Urinary bladder (tissue), 4 donors: ENCODE measurements at places on chromosomes 3 and 15. TPM values are rescaled to one million over a fixed set of nuclear protein-coding genes. Genes with fewer than 3 reads are reported as not detected.

- no peak for DNase-seq
Measured at GRCh38 chr3:118809696-118810498, 224.7 kb downstream of the IGSF11 start.

- DNase-seq: no peak
Measured at GRCh38 chr3:194775266-194775665, 89.6 kb downstream of the FAM43A start.

GRCh38 chr3:128352326-128352725 is 114.4 kb downstream of the DNAJB8 start:
- DNase-seq: no peak

GRCh38 chr3:133995264-133995663 is 34.5 kb downstream of the SLCO2A1 start:
- no peak for DNase-seq

- no peak for DNase-seq
Measured at GRCh38 chr3:127680798-127681221, 8.1 kb downstream of the ABTB1 start.

- no peak for DNase-seq
Measured at GRCh38 chr15:31344823-31345605, 18.4 kb downstream of the KLF13 start.

DNA sequence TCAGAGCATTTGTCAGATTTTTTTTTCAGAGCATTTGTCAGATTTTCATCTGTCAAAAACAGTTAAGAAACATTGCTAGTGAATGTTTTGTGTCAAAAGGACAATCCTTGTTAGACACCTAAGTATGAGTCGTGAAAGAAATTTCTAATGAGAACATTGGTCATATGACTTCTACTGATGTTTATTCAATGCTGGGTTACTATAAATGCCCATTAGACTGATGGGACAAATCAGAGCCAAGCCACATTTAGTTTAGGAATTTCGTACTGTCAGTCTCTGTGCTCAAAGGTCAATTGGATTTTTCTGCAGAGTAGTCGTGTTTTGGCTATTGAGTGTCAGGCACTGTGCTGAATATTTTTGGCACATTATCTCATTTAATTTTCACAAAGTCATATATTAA is 31.6 kb downstream of the TSC22D2 start:
- DNase-seq: no peak

- no peak for DNase-seq
Measured at GRCh38 chr3:5828251-5828650, 640.7 kb downstream of the EDEM1 start.

GRCh38 chr3:4512895-4513616 is 19.9 kb downstream of the ITPR1 start:
- DNase-seq: no peak

DNA sequence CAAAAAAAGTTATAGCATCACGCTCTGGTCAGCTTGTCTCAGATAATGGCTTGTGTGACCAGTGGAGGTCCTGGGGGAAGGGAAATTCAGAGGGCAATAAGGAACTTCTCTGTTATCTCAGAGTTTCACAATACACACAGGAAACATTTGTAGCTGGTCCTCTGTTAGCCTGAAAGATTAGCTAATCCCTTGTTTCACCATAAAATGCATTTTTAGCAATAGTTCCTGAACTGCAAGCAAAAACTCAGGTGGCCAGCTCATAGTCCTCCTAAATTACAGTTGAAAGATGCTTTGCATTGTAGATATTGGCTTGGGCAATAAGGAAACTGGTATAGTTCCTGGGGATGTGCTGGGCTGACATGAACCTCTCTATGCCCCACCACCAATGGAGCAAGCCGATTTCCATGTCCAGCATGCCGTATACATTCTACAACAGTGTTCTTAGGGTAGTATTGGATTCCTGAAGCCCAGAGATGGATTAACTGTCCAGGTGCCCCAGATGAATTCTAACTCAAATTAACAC is 141.5 kb upstream of the TBL1XR1 start:
- no peak for DNase-seq

DNA sequence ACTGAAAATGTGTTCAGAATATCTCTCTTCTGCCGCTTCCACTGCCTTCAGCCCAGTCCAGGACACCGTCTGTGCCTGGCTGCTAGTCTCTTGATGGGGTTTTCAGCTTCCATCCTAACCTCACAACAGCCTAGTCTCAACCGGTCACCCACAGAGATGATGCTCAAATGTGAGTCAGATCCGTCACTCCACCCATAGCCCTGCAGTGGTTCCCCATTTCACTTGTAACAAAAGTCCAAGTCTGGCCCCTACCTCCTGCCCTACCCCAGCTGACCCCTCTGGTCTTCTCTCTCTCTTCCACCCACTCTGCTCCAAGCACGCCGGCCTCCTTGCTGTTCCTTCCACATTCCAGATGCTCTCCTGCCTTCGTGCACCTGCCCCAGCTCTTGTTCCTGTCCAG is 68.1 kb downstream of the PPARG start:
- no peak for DNase-seq

DNA sequence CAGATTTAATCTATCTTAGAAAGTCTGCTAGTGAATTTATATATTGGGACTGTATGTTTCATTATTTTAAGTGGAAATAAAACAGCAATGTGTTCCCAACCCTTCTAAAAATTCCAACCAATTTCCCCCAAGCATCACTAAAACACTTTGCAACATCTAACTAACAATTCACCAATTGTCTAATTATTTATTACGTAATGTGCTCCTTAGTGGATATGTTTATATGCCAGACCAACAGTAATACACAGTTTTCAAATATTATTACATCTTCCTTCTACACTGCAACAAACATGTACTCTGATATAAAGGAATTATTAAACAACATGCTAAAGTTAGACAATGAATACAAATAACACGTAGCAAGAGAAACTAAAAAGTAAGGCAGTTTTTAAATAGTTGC is 262.6 kb upstream of the THBS1 start:
- no peak for DNase-seq

DNA sequence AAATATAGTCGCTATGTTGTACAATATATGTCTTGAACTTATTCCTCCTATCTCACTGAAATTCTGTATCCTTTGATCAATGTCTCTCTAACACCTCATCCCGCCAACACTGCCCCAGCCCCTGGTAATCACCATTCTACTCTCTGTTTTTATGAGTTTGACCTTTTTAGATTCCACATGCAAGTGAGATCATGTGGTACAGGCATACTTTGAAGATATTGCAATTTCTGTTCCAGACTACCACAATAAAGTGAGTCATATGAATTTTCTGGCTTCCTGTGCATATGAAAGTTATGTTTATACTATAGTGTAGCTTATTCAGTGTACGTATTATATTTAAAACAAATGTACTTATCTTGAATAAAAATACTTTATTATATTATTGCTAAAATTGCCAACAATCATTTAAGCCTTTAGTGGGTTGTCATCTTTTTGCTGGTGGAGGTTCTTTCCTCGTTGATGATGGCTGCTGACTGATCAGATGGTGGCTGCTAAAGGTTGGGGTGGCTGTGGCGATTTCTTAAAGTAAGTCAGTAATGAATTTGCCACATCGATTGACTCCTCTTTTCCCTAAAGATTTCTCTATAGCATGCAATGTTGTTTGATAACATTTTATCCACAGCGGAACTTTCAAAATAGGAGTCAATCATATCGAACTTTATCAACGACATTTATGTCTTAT is 257.2 kb downstream of the NFKBIZ start:
- no peak for DNase-seq

GRCh38 chr3:42079701-42080452 is 11.3 kb upstream of the TRAK1 start:
- DNase-seq: no peak

- no peak for DNase-seq
Measured at GRCh38 chr3:187705164-187705563, 2.8 kb upstream of the RTP2 start.

- no peak for DNase-seq
Measured at GRCh38 chr3:142960322-142960850, 3.1 kb downstream of the PAQR9 start.

GRCh38 chr3:124117486-124117885 is 125.6 kb upstream of the ROPN1 start:
- no peak for DNase-seq

GRCh38 chr3:184647405-184647936 is 64.4 kb downstream of the MAGEF1 start:
- DNase-seq: no peak

DNA sequence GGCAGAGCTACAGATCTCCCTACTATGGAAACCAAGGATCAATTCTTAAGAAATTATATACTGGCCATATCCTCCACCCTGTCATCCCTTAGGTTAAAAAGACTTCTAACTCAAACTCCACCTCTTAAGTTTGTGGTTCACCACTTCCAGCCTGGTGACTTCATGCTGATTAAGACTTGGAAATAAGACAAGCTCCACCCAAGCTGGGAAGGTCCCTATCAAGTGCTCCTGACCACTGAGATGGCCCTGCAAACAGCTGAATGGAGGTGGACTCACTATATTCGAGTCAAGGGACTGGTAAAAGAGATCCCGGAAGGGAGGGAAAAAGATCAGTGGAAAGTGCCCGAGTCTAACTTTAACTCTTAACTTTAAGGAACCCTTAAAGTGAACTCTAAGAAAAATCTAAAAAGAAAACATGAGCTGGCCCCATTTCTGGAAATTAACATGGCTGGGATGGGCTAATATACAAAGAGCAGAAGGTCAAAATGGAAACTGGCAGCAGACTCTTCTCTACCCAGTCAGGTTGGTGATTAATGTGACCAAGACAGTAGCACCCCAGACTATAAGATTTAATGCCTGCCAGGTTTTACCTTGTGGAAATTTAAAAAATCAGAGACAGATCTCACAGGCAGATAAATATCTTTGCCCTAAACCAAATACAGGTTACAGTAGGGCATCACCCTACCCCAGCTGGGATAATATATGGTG is 43.9 kb downstream of the PPCDC start:
- DNase-seq: no peak

DNA sequence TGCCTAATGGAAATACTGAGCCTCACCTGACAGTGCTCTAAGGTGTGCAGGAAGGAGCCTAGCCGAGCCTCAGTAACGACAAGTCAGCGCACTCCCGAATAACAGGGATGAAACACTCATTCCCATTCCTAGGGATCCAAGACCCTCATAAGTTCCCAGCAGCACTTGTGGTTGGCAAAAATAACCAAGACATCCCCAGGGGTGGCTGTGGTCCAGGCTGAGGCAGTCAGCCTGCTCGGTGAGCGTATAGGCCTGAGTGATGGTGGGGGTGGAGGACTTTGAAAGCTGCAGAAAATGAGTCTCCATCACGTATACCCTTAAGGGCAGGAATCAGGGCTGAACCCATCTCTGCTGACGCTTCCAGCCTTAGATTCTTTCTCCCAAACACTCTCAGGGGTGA is 120.1 kb downstream of the SMAD6 start:
- no peak for DNase-seq

GRCh38 chr15:79015416-79015815 is 70.6 kb upstream of the CTSH start:
- no peak for DNase-seq

DNA sequence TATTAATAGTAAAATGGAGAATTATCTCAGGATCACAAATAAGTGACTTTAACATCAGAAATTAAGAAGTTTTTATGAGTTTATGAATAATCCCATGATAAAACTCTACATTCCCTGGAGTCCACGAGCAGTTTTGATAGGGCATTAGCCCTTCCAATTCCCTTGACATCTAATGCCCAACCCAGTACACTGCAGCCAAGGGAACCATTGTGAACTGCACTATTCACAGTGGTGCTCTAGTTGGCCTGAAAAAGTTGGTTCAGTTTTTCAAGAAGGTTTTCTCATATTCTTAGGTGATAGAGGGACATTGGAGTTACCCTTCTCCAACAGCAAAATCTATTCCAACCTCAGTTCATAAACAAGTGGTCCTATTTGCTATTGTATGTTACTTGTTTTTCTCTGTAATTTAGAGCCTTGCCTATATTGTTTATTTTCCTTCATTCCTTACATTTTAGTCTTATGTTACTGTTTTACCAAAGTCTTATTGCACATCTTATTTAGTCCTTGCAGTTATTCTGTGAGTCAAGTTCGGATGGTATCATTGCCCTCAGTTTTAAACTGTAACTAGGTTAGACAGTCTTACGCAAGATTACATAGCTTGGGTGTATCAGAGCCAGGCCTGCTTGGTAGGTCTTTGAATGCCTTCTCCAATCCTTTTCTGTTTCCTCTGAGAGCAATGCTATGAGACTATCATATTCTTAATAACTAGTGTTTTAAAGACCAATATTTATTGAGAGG is 57.9 kb upstream of the SAMMSON start:
- no peak for DNase-seq

DNA sequence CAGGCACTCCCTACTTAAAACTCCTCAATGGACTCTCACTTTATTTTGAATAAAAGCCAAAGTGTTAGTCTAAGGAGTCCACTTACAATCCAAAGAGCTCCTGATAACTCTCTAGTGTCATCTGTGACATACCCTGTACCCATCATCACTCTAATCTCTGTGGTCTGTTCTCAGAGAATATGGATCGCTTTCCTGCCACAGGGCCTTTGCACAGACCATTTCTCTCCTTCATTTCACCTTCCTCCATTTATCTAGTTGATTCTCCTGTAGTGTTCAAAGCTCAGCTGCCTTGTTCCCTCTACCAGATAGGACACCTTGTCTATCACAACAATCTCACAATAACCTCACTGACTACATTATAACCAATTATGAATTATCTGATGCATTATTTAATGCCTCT is 185.4 kb upstream of the KBTBD8 start:
- DNase-seq: no peak

DNA sequence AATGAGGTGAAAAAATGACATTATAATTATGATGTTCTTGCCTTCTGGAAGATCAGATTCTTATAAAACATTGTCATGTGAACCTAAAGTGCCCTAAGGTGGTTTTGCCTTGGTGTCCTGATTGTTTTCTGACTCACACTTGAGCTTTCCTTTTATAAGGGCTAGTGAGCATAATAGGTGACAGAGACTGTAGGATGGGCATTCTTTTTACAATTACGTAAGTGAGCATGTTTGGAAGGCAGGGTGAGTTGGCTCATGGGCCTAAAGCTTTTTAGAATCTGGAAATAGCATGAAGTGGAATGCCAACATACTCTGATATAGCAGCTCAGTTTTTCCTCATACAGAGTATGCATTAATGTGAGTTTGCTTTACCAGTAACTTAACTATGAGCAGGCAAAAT is 41.2 kb downstream of the CRYBG3 start:
- no peak for DNase-seq

DNA sequence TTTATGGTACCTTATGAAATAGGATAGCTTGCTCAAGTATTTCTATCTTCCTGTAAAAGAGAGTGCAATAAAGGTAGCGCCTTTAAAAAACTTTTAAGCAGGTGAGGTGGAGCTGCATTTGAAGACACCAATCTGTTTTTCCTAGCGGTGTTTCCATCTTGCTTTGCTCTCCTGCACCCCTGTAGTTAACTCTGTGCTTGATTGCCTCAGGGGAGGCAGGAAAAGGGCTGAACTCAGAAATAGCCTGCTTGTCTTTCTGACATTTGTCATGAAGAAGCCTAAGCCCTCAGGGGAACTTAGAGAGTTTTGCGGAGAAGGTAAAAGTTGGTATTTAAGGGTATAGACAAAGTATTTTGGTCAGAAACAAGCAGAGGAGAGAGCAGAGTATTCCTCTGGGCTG is 63.0 kb upstream of the TPRG1 start:
- DNase-seq: no peak

The TMIE gene
- 1.0 TPM for polyA plus RNA-seq

The CSPG5 gene
- polyA plus RNA-seq: 0.35 TPM

The PSTPIP1 gene
- polyA plus RNA-seq: 4.5 TPM

The REC114 gene
- polyA plus RNA-seq: not detected

The CLEC3B gene
- polyA plus RNA-seq: 219 TPM

The VWA5B2 gene
- polyA plus RNA-seq: 0.33 TPM

The CD276 gene
- 55.4 TPM for polyA plus RNA-seq

The EHHADH gene
- polyA plus RNA-seq: 5.1 TPM

The GRIP2 gene
- 0.91 TPM for polyA plus RNA-seq

The ST3GAL6 gene
- 3.1 TPM for polyA plus RNA-seq

The CHRNA5 gene
- polyA plus RNA-seq: 2.6 TPM

The SOX14 gene
- polyA plus RNA-seq: not detected

The POPDC2 gene
- 65.7 TPM for polyA plus RNA-seq

The ATP8B4 gene
- polyA plus RNA-seq: 6.6 TPM
